Thymus (tissue), 14 donors: ENCODE measurements at places on chromosomes 1 and 21. TPM values are rescaled to one million over a fixed set of nuclear protein-coding genes. Genes with fewer than 3 reads are reported as not detected.
A peak's percentile ranks its signal among the peaks of the same experiment; 100 is the strongest.

CELA3B gene
- 0.32 TPM for polyA plus RNA-seq

CD52 gene
- polyA plus RNA-seq = 1,113 TPM

ATAD3B gene
- polyA plus RNA-seq = 58.9 TPM

RAB7B gene
- polyA plus RNA-seq = 6.4 TPM

XKR8 gene
- 5.2 TPM for polyA plus RNA-seq

VWA5B1 gene
- 0.05 TPM for polyA plus RNA-seq

LCE1A gene
- polyA plus RNA-seq = 1.0 TPM

OR2M4 gene
- polyA plus RNA-seq = under 0.01 TPM

DUSP12 gene
- polyA plus RNA-seq = 28.2 TPM

KCNT2 gene
- 0.41 TPM for polyA plus RNA-seq

GRCh38 chr1:229666585-229666984 lies 40.5 kb downstream of the URB2 start:
- no peak for DNase-seq
- peak overlapping the region; percentile 16 for H3K27ac ChIP-seq
- peaks cover 51% of the 10 kb centered on the region for H3K4me1 ChIP-seq

- H3K4me1 ChIP-seq = peaks cover 2% of the 10 kb centered on the region
- DNase-seq = no peak
- H3K27ac ChIP-seq = no peak overlapping the region
- H3K27me3 ChIP-seq = peaks cover 17% of the 10 kb centered on the region
- H3K36me3 ChIP-seq = peaks cover 2% of the 10 kb centered on the region
- no peak overlapping the region for H3K4me3 ChIP-seq
These were observed 6.9 kb downstream of the PTPRF start for GRCh38 chr1:43537423-43538142.

DNA sequence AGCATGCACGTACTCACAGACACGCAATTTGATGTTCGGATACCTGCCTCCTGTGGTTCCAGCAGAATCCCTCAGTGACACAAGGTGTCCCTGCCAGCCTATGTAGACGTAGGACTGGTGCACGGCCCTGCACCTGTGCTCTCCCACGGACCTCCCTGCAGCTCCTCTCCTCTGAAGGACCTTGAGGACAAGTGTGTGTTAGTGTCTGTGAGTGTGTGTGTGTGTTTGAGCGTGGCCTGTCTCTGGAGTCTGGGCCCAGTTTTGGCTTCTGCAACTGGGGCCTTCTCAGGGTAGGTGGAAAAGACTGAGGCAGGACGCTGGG lies 22.5 kb upstream of the DMBX1 start:
- no peak overlapping the region for H3K4me3 ChIP-seq
- no peak for DNase-seq
- no peak overlapping the region for H3K27ac ChIP-seq
- H3K4me1 ChIP-seq = peaks cover 8% of the 10 kb centered on the region
- H3K36me3 ChIP-seq = no peaks in the 10 kb centered on the region
- H3K27me3 ChIP-seq = peaks cover 36% of the 10 kb centered on the region

- peaks cover 4% of the 10 kb centered on the region for H3K4me1 ChIP-seq
- no peak for DNase-seq
These were observed 6.1 kb upstream of the IGSF8 start for GRCh38 chr1:160104486-160104885.

DNA sequence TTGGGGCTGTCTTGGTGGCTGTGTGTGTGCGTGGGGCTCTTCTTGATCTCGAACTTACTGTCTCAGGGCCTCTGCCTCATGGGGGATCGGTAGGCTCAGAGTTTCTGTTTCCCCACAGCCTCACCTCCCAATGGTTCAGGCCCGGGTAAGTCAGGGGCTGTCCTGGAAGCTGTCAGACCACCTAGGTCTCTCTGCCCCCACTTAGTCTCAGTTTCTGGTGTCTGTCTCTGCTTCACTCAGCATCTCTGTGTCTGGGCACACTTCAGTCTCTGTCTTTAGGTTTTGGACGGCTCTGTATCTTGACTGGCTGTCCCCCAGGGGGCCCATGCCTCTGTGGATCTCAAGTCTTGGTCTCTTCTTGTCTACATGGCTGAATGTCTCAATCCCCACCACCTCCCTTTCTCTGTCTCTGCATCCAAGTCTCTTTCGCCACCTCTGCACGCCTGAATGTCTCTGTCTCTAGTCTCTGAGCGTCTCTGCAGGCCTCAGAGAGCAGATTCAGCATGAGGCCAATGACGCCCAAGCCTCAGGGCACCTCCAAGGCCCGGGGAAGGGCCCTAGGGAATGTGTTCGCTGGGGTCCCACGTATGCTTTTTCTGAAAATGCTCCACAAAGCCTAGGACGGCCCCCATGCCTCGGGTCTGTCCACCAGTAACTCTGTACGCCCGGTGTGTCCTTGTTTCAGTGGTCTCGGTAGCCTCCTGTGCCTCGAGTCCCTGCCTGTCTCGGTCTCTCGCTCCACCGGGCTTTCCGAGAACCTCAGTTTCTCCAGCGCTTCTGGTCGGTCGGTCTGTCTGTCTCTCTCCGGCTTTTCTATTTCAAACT lies 818 bp downstream of the FHL3 start:
- H3K36me3 ChIP-seq = no peaks in the 10 kb centered on the region
- no peak for DNase-seq
- peak overlapping the region; percentile 78 for H3K4me3 ChIP-seq
- peaks cover 6% of the 10 kb centered on the region for H3K27me3 ChIP-seq
- H3K27ac ChIP-seq = peak overlapping the region; percentile 3

DNA sequence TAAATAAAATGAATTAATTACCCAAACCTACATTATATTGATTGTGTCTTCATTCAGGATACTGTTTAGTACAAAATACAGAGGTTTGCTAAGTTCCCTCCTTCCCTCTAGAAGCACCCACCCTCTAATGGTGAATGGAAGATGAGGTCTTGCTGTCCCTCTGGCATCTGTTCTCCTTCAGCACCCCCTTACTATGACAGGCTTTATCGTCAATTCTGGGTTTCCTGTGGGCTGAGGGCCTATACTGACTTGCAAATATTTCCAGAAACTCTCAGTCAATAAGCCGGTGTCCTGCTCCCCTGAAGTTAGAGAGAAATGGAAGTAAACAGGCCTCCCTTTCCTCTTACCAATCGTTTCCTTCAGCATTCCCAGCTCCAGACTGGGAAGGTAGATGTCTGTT lies 13.2 kb downstream of the LAX1 start:
- H3K4me3 ChIP-seq = no peak overlapping the region
- no peaks in the 10 kb centered on the region for H3K27me3 ChIP-seq
- H3K4me1 ChIP-seq = no peaks in the 10 kb centered on the region
- no peak for DNase-seq
- no peak overlapping the region for H3K27ac ChIP-seq

DNA sequence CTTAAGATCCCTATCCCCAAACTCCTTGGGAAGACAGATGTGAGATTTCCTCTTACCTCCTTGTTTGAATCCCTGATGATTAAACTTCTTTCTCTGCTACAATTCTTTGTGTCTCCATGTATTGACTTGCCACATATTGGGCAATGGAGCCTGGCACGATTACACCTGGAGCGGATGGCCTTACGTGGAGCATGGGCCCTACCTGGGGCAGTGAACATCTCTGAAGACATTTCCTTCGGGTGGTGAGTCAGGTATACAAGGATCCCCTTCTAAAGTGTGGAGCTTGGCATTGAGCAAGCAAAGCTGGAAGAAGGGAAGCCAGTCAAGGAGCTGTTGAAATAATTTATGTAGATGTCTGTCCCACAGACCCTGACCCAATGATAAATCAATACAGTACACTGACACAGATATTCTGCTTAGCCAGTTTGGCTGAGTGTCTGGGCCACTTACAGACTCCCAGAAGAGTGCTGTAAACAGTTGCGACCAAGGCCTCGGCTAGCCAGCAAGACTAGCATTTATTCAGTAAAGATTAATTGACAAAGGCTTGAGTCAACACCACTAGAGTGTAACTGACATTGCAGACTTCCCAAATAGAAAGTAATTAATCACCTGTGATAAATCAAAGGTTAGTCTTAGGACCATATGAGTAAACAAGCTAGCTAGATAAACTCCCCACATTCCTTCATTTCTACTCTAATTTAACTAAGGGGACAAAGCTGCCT lies 83.1 kb upstream of the KCNK1 start:
- no peaks in the 10 kb centered on the region for H3K27me3 ChIP-seq
- DNase-seq = no peak
- H3K36me3 ChIP-seq = no peaks in the 10 kb centered on the region
- H3K4me1 ChIP-seq = no peaks in the 10 kb centered on the region
- H3K27ac ChIP-seq = no peak overlapping the region
- H3K4me3 ChIP-seq = no peak overlapping the region

DNA sequence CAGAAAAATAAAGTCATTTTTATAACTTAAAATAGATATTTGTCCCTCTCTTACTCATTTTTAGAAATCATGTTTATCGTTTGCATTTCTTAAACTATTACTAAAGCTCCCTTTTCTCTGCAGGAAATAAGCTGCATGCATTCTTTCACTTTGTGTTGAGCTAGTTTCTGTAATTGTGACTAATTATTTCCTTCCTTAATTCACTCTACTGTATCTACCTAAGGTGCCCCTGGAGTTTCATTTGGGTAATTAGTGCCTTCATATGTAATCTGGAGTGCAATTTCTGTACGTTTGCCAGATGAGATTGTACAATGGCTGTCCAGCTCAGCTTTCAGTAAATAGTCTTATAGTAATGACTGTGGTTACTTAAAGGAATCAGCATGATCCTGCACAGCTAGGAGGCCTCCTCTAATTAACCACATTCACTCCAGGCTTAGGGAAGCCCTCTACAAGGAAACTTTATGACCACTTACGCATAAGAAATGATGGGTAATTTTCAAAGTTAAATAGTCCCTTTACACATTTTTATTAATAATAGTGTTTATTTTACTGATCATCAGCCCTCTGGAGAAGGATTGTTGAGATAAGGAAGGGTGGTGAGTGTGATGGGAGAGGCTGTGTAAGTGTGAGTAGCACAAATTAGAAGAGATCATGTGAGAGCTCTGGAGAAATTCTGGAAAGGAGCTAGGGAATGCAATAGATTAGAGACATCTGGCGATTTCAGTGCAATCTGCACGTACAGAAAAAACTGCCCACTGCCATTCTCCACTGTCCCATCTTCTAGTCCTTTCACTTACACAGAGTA lies 86.8 kb downstream of the LRRC8C start:
- no peak overlapping the region for H3K27ac ChIP-seq
- no peaks in the 10 kb centered on the region for H3K4me1 ChIP-seq
- H3K27me3 ChIP-seq = no peaks in the 10 kb centered on the region
- DNase-seq = no peak
- H3K4me3 ChIP-seq = no peak overlapping the region

DNA sequence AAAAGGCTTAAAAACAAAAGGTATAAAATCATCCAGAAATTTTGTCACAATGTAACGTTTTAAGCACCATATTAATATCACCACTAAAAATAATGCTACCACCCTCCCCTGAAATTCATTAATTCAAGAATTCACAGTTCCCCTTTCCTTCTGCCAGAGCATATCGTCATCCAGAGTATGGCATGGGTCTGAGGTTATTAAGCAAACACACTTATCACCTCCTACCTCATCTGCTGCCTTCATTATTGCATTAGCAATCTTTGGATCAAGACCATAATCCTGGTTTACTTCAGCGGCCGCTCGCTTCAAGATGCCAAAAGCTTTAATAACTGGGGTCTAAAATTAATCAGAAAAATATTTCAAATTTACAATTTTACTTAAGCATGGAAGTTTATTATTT lies 6.2 kb downstream of the FH start:
- peaks cover 46% of the 10 kb centered on the region for H3K36me3 ChIP-seq
- H3K27me3 ChIP-seq = no peaks in the 10 kb centered on the region
- no peak for DNase-seq
- no peak overlapping the region for H3K27ac ChIP-seq
- H3K4me1 ChIP-seq = peaks cover 3% of the 10 kb centered on the region

- H3K27me3 ChIP-seq = no peaks in the 10 kb centered on the region
- no peaks in the 10 kb centered on the region for H3K4me1 ChIP-seq
- no peak overlapping the region for H3K27ac ChIP-seq
- no peak overlapping the region for H3K4me3 ChIP-seq
These were observed 100.0 kb downstream of the ELAVL4 start for GRCh38 chr1:50208756-50209155.

GRCh38 chr1:22745669-22746585 lies 35.3 kb downstream of the EPHB2 start:
- no peak for DNase-seq
- no peaks in the 10 kb centered on the region for H3K4me1 ChIP-seq
- H3K36me3 ChIP-seq = no peaks in the 10 kb centered on the region
- no peak overlapping the region for H3K27ac ChIP-seq

DNA sequence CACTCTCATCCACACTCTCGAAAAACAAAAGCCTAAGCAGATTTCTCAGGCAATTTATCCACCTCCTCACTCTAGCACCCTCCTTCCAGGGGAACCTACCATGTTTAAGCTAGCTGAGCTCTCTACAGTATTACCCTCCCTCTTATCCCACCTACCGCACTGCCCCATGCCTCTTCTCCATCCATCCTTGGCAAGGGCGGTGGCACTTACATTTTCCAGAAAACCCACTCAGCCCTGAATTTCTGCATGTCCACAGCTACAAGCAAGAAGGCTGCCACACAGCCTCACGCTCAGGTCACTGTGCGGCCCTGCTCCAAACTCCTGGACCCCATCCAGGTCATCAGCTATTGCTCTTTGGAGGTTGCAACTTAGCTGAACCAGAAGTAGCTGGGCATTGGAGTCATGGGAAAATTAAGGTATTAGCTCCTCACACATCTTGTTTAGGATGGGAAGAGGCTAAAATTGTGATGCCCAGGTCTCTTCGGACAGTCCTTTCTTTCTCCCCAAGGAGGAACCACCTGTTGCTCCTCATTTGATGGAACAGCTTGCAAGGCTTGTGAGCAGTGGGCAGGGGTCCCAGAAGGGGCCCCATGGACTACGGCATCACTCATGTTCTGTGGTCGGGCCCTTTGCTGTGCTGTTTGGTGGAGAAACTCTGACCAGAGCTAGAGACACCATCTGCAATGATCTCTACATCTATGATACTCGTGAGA lies 1.1 kb downstream of the KLHDC9 start:
- DNase-seq = no peak

GRCh38 chr1:151980287-151981177 lies 13.1 kb downstream of the S100A10 start:
- H3K4me3 ChIP-seq = no peak overlapping the region
- no peaks in the 10 kb centered on the region for H3K4me1 ChIP-seq
- no peaks in the 10 kb centered on the region for H3K27me3 ChIP-seq
- no peak for DNase-seq
- H3K27ac ChIP-seq = no peak overlapping the region

GRCh38 chr1:65009724-65010420 lies 43.5 kb upstream of the JAK1 start:
- no peaks in the 10 kb centered on the region for H3K4me1 ChIP-seq
- H3K27ac ChIP-seq = no peak overlapping the region
- H3K27me3 ChIP-seq = no peaks in the 10 kb centered on the region
- DNase-seq = no peak
- no peaks in the 10 kb centered on the region for H3K36me3 ChIP-seq
- no peak overlapping the region for H3K4me3 ChIP-seq

GRCh38 chr21:45180246-45180599 lies 105.8 kb downstream of the ADARB1 start:
- H3K36me3 ChIP-seq = peaks cover 8% of the 10 kb centered on the region
- H3K27me3 ChIP-seq = no peaks in the 10 kb centered on the region
- H3K4me1 ChIP-seq = no peaks in the 10 kb centered on the region
- no peak for DNase-seq

DNA sequence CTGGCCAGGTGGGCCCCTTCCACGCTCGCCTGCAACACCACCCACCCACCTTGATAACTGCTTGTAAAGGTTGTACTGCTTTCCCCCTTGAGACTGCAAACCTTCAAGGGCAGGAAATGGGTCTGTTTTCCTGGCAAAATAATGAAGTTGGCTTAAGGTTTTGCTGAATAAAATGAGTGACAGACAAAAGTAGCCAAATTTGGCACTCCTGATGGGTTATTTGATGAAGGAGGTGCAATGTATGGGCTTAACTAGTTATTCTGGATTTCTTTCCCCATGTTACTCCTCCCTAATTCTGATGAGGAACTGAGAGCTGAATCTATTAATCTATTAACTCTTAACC lies 14.6 kb upstream of the HLCS start:
- no peaks in the 10 kb centered on the region for H3K27me3 ChIP-seq
- no peak for DNase-seq
- H3K4me3 ChIP-seq = no peak overlapping the region
